Large intestine (tissue), 12 donors: ENCODE measurements at places on chromosomes 5 and 9.

- H3K27ac ChIP-seq, result no peak overlapping the region
- H3K36me3 ChIP-seq, result no peaks in the 10 kb centered on the region
- H3K4me3 ChIP-seq, result no peak overlapping the region
- no peaks in the 10 kb centered on the region for H3K27me3 ChIP-seq
- H3K4me1 ChIP-seq, result no peaks in the 10 kb centered on the region
Measured at GRCh38 chr9:69971643-69972449, 71.8 kb upstream of the MAMDC2 start.

DNA sequence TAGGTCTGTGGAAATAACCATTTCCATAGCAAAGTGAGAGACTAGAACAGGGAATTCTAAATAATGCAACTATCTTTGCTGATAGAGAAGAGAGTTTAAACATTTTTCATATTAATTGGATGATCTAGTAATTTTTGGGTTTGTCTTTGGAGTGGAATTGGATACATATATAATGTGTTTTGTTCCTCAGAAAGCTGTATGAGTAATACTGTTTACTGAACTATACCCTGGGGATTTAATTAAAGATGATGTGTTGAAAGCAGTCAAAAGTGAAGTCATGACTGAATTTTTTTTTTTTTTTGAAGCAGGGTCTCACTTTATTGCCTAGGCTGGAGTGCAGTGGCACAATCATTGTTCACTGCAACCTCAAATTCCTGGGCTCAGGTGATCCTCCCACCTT lies 17.9 kb downstream of the FER start:
- no peak for DNase-seq
- no peaks in the 10 kb centered on the region for H3K4me1 ChIP-seq
- H3K27ac ChIP-seq, result no peak overlapping the region
- H3K27me3 ChIP-seq, result no peaks in the 10 kb centered on the region

DNA sequence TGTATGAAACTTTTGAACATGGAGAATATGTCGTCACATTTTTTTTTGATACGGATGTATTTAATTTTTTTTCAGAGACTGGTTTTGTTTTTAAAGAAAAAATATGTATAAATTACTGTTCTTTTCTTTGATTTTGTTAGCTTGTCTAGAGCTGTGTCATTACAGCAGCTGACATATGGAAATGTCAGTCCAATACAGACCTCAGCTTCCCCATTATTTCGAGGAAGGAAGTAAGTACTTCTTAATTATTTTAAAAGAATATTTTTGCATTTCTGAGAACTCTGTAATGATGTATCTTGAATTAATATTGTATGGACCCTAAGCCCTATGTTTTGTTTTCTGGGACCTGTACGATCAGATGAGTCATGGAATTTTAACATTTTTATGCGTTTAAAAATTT lies 7.6 kb downstream of the TENT2 start:
- no peak overlapping the region for H3K27ac ChIP-seq
- no peak overlapping the region for H3K4me3 ChIP-seq
- no peak for DNase-seq
- no peaks in the 10 kb centered on the region for H3K27me3 ChIP-seq
- no peaks in the 10 kb centered on the region for H3K4me1 ChIP-seq

DNA sequence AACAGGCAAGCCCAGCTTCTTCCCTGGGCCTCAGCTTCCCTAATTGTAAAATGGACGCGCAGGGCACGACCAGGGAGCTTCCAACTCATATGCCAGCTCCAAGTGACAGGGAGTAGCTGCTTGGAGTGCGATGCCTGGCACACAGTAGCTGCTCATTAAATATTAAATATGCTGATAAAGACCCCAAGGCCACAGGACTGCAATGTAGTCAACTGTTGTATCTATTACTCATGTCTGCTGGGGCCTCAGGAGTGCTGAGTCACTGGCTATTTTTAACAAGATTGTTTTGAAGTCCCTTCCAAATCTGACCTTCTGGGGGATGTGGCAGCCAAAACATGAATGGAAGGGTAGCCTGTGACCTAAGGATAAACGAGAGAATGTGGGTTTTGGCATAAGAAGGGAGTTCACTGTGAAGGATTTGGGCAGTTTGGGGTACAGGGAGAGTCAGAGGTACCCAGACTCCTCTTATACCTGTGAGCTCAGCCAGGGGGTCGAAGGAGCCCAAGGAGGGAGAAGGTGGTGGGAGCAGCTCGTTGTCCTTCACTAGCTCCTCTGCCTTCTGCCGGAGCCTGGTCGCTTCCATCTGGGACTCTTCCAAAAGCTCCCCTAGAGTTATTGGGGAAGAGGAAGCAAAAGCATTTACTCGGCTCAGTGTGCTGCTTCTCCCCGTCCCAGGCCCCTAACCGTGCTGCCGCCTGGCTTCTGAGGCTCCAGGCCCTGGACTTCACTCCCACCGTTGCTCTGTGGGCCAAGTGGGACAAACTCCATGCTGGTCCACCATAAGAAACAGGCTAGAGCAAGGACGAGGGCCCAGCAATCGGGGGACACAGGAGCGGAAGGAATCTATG lies 17.5 kb downstream of the TNIP1 start:
- H3K27ac ChIP-seq, result no peak overlapping the region
- peaks cover 10% of the 10 kb centered on the region for H3K4me1 ChIP-seq
- H3K27me3 ChIP-seq, result no peaks in the 10 kb centered on the region
- H3K4me3 ChIP-seq, result no peak overlapping the region
- peaks cover 66% of the 10 kb centered on the region for H3K36me3 ChIP-seq

DNA sequence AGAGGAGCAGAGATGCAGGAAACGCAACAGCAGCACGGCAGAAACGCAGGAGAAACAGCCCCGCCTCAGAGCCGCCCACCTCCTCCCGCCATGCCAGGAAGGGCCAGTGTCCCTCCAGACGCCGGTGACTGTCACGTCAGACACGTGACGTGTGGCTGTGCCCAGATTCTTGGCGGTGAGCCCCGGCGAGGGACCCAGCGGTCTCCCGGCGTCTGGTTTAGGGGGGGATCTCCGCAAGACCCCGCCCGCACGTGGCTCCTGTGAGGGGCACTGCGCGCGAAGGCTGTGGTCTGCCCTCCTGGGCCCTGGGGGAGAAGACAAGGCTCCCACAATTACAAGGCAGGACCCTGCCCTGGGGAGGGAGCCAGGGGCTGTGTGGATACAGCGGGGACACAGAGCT lies 2.4 kb upstream of the LCN8 start:
- no peak for DNase-seq
- no peaks in the 10 kb centered on the region for H3K27me3 ChIP-seq
- no peaks in the 10 kb centered on the region for H3K36me3 ChIP-seq
- H3K4me1 ChIP-seq, result peaks cover 9% of the 10 kb centered on the region
- no peak overlapping the region for H3K4me3 ChIP-seq

GRCh38 chr9:115326461-115326860 lies 208.5 kb upstream of the TNC start:
- H3K27ac ChIP-seq, result no peak overlapping the region
- no peaks in the 10 kb centered on the region for H3K36me3 ChIP-seq
- no peaks in the 10 kb centered on the region for H3K4me1 ChIP-seq
- H3K4me3 ChIP-seq, result no peak overlapping the region
- H3K27me3 ChIP-seq, result no peaks in the 10 kb centered on the region

- no peaks in the 10 kb centered on the region for H3K27me3 ChIP-seq
- no peak overlapping the region for H3K4me3 ChIP-seq
- DNase-seq, result no peak
- H3K36me3 ChIP-seq, result no peaks in the 10 kb centered on the region
Measured at GRCh38 chr9:5651246-5651645, 22.3 kb downstream of the RIC1 start.

DNA sequence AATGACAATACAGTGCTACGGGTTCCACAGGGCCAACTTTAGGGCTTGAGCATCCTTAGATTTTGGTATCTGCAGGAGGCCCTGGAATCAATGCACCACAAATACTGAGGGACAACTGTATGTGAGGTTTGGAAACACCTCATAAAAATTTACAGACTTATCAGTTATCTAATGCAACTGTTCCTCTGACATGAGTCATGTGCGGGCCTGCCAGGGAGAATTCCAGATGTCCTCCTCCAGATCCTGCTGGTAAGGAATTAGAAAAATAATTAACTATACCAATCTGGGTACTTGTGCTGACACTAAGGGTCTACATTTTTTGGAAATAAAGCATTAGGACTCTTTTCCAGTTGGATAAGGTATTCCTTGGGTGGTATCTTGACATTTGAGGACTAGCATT lies 333.3 kb downstream of the ARRDC3 start:
- H3K27ac ChIP-seq, result no peak overlapping the region
- no peaks in the 10 kb centered on the region for H3K27me3 ChIP-seq

- no peak overlapping the region for H3K4me3 ChIP-seq
- H3K36me3 ChIP-seq, result no peaks in the 10 kb centered on the region
- no peaks in the 10 kb centered on the region for H3K4me1 ChIP-seq
Measured at GRCh38 chr9:98271479-98271878, 16.0 kb upstream of the TBC1D2 start.

- H3K27ac ChIP-seq, result no peak overlapping the region
- H3K36me3 ChIP-seq, result no peaks in the 10 kb centered on the region
- H3K4me1 ChIP-seq, result no peaks in the 10 kb centered on the region
- no peak for DNase-seq
Measured at GRCh38 chr9:123983047-123983446, 28.5 kb upstream of the LHX2 start.

DNA sequence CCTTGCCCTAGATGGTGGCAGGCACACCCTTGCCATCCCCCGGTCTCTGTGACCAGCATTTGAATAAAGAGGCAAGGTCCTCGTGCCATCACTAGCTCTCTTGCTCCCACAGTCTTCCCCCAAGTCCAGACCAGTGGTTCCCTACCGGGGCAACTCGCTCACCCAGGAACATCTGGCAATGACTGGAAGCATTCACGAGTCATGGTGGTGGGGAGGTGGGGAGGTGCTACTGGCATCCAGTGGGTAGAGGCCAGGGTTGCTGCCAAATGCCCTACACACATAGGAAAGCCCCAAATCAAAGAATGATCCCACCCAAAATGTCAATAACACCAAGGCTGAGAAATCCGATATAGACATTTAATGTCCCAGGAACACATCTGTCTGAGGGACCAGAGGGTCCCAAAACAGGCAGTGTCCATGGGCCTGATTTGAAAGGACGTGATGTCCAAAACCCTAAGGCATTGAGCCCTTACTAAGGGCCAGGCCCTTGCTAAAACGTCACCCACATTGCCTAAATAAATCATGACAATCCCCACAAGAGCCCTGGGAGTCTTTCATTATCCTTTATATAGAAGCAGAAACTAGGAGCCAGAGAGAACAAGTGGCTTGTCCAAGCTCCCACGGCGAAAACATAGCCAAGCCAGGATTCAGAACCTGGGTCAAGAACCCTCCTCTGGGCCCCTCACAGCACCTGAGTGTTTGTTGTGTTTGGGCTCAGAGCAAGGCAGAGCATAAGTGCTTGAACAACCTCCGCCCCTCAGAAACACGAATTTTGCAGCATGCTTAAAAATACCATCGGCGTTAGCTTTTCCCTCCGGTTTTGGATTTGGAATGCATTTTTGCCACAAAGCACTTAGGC lies 119.3 kb upstream of the WWC1 start:
- no peak overlapping the region for H3K4me3 ChIP-seq
- DNase-seq, result no peak
- H3K27ac ChIP-seq, result no peak overlapping the region
- H3K36me3 ChIP-seq, result no peaks in the 10 kb centered on the region
- H3K27me3 ChIP-seq, result peaks cover 14% of the 10 kb centered on the region
- no peaks in the 10 kb centered on the region for H3K4me1 ChIP-seq

DNA sequence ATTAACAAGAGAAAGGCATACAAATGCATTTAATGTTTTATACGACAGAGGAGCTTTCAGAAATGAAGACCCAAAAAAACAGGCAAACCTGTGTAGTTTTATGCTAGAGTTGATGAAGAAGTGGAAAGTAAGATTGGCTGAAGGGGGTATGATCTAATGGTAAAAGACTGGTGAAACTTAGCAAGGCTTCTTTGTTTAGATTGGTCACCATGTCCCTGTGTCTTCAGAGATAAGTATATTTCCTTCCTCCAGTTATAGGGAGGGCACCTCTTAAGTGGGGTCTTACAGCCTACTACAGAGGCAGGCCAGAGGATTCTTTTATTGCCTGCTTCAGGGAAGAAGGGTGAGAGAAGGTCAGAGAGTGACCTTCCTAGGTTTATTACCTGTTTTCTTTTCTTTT lies 56.4 kb downstream of the PRKACG start:
- no peaks in the 10 kb centered on the region for H3K4me1 ChIP-seq
- H3K4me3 ChIP-seq, result no peak overlapping the region
- peaks cover 11% of the 10 kb centered on the region for H3K36me3 ChIP-seq

DNA sequence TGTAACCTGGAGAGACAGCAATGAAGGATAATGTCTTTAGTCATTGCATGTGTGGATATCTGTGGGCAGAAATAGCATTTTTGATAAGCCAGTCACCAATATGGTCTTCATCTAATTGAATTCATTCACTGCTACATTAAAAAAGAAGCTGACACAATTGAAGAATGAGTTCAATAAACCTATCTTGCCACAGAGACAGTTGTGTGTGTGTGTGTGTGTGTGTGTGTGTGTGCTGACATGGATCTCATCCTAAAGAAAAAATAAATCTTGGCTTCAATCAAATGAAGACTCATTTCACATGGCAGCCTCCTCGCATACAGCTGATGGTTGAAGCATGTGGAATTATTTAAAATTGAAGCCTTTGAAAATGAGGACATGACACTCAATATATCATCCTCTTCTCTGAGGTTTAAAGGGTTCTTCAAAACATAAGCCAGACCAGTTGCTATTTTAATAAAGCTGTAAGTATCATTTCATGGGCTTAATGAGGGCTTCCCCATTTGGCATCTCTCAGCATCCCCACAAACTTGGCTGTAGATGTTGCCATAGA lies 118.5 kb upstream of the PTPN3 start:
- no peaks in the 10 kb centered on the region for H3K4me1 ChIP-seq
- DNase-seq, result no peak
- H3K27me3 ChIP-seq, result no peaks in the 10 kb centered on the region
- no peak overlapping the region for H3K4me3 ChIP-seq
- no peak overlapping the region for H3K27ac ChIP-seq

DNA sequence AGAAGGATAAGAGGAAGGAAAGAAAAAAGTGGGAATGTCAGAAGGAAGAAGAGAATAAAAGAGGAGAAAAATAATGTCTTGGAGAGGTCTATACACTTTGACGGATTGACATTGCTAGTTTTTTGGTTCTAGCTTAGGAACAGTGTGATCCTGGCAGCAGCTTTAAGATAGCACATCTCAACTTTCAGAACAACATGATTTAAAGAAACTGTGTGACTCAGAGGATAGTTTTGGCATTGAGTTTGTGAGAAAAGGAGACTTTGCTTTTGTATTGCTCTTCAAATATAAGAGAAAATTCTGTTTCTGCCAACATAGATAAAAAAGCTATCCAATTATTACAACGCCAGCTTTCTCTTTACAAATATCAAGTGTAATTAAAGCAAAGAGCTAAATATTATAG lies 260.7 kb upstream of the ARRDC3 start:
- H3K27ac ChIP-seq, result no peak overlapping the region
- H3K4me3 ChIP-seq, result no peak overlapping the region
- no peaks in the 10 kb centered on the region for H3K36me3 ChIP-seq
- no peaks in the 10 kb centered on the region for H3K4me1 ChIP-seq
- DNase-seq, result no peak
- H3K27me3 ChIP-seq, result no peaks in the 10 kb centered on the region

DNA sequence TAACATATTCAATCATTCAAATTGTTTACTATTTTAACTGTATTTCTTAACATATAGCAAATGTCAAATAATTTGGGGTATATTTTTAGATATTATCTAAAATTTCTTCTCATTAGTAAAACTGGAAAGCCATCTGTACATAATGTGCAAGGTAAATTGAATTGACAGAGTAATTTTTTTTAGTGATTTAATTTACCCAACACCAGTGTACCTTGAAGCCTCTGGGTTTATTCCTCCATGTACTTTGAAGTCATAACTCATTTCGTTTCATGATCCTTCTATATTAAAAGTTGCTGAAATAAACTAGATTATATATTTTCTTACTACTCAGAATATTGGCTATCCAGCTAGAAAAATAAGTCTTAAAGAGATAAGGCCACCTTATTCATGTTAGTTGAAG lies 674.9 kb downstream of the PRR16 start:
- no peak for DNase-seq
- H3K4me3 ChIP-seq, result no peak overlapping the region
- no peaks in the 10 kb centered on the region for H3K27me3 ChIP-seq
- no peaks in the 10 kb centered on the region for H3K36me3 ChIP-seq
- H3K4me1 ChIP-seq, result no peaks in the 10 kb centered on the region
